ENCODE measurements at places on chromosomes 1 and 21. TPM values are rescaled to one million over a fixed set of nuclear protein-coding genes. Genes with fewer than 3 reads are reported as not detected.

SPRR4 gene
- not detected for polyA plus RNA-seq

HES3 gene
- polyA plus RNA-seq, result not detected

ZSWIM5 gene
- polyA plus RNA-seq, result 0.75 TPM

SLC45A1 gene
- polyA plus RNA-seq, result 2.5 TPM

TCHH gene
- not detected for polyA plus RNA-seq

MTMR11 gene
- polyA plus RNA-seq, result 3.5 TPM

FMO2 gene
- polyA plus RNA-seq, result 2.8 TPM

SPRR2A gene
- 190 TPM for polyA plus RNA-seq

BARHL2 gene
- polyA plus RNA-seq, result not detected

AGO1 gene
- 2.2 TPM for polyA plus RNA-seq

PPM1J gene
- 4.0 TPM for polyA plus RNA-seq

IL20 gene
- not detected for polyA plus RNA-seq

FTCD gene
- polyA plus RNA-seq, result 0.25 TPM

RGSL1 gene
- not detected for polyA plus RNA-seq

PDE9A gene
- 9.0 TPM for polyA plus RNA-seq
